ENCODE measurements at places on chromosomes 2 and 18. TPM values are rescaled to one million over a fixed set of nuclear protein-coding genes. Genes with fewer than 3 reads are reported as not detected.

Gene CLEC4F
- 0.04 TPM for polyA plus RNA-seq

DNA sequence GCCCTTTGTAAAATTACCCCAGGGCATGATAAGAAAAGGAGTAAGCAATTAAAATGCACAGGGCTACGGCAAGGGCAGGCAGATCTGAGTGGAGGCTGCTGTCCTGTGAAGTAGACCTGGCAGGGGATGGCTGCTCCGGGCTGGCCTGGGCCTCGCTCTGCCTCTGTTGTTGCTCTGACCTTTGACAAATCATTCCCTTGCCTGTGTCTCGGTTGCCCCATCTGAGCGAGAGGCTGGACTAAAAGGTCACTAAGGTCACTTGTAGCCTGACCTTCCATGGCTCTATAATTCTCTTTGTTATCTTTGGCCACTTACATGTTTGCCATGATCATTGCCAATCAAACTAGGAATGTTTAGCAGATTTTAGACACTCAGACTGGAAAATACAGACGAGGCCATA, 118.1 kb downstream of the KLHL29 start:
- no peak for DNase-seq

DNA sequence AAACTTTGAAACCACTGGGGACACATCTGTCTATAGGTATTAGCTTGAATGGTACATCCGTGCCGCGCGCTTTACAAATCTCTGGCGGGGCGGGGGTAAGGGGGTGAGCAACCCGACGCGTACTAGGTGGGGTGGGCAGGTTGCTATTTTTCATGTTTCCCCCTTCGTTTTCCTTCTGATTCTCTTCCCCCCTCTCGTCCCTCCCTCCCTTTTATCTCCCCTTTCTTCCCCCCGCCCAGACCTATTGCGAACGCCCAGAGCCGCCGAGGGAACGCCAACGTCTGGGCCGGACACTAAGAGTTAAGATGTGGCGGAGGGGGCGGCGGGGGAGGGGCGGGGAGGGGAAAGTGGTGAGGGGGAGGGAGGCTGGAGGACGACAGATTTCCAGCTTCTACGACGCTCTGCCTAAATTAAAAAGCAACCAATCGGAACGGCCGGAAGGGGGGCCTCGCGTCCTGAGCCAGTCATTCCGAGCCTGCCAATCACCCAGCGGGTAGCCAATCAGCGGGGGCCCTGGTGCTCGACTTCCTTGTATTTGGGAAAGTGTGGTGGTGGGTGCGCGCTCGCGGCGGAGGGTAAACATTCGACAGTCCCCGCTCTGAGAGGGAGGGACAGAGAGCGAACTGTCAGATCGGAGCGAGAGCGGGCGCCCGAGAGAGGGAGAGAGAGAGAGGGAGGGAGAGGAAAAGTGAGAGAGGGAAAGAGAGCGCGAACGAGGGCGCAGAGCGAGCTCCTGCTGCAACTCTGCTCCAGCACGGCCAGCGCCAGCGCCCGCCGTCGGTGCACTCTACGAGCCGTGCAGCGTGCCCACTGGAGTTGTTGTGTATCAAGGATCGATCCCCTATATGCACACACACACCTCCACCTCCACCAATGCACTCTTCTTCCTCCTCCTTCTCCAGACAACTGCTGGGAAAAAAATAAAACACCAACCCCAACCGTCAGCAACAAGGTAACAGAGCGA, at the start of gene POU3F3:
Gene POU3F3, plus strand, starts transcription at position 582 of the 964 bp plus-strand sequence. CDS start 1,396 bp downstream, outside the sequence.
- peak; percentile 52 for DNase-seq

- DNase-seq: no peak
Measured at GRCh38 chr2:9797681-9798556, 45.4 kb upstream of the TAF1B start.
